IMR-90 (cell line): ENCODE measurements at places on chromosomes 6 and 20. TPM values are rescaled to one million over a fixed set of nuclear protein-coding genes. Genes with fewer than 3 reads are reported as not detected.

RIMS4 gene
- not detected in 2 replicates for total RNA-seq

HLA-DMA gene
- total RNA-seq = 1.7 and 2.3 TPM in 2 replicates

TBXT gene
- not detected in 2 replicates for total RNA-seq

TFAP2A gene
- total RNA-seq = 0.72 and 1.1 TPM in 2 replicates

MLIP gene
- not detected in 2 replicates for total RNA-seq

CDH4 gene
- total RNA-seq = 1.6 and 2.2 TPM in 2 replicates

GOPC gene
- total RNA-seq = 23.8 and 50.3 TPM in 2 replicates

KCNG1 gene
- total RNA-seq = 23.6 and 23.7 TPM in 2 replicates

CLPSL2 gene
- total RNA-seq = not detected in 2 replicates

CHMP4B gene
- total RNA-seq = 30.3 and 40.5 TPM in 2 replicates

CRISP3 gene
- not detected in 2 replicates for total RNA-seq

TOX2 gene
- total RNA-seq = 1.1 and 1.3 TPM in 2 replicates

CST1 gene
- total RNA-seq = not detected in 2 replicates

VSX1 gene
- not detected in 2 replicates for total RNA-seq

HLA-DMB gene
- total RNA-seq = 0.18 and 0.28 TPM in 2 replicates

VSTM2L gene
- total RNA-seq = under 0.01 and 0.18 TPM in 2 replicates

CAPN11 gene
- not detected in 2 replicates for total RNA-seq

MCHR2 gene
- total RNA-seq = not detected in 2 replicates

TAB2 gene
- total RNA-seq = 20.8 and 21.4 TPM in 2 replicates

NOL4L gene
- 4.7 and 5.6 TPM in 2 replicates for total RNA-seq

GPSM3 gene
- 3.0 and 3.9 TPM in 2 replicates for total RNA-seq

MYH7B gene
- total RNA-seq = not detected in 2 replicates

RRAGD gene
- not detected in 2 replicates for total RNA-seq

SYCP2 gene
- total RNA-seq = 0.18 and 0.56 TPM in 2 replicates

XKR7 gene
- total RNA-seq = not detected in 2 replicates

PLN gene
- total RNA-seq = under 0.01 TPM in 2 replicates

ID4 gene
- 3.0 and 11.1 TPM in 2 replicates for total RNA-seq

PAK5 gene
- not detected in 2 replicates for total RNA-seq

SMOC2 gene
- not detected in 2 replicates for total RNA-seq

GPRC6A gene
- not detected in 2 replicates for total RNA-seq

GTPBP2 gene
- 34.2 and 38.4 TPM in 2 replicates for total RNA-seq

TLDC2 gene
- under 0.01 and 0.18 TPM in 2 replicates for total RNA-seq

ECT2L gene
- total RNA-seq = not detected in 2 replicates

BHLHE23 gene
- not detected in 2 replicates for total RNA-seq

KCNB1 gene
- not detected in 2 replicates for total RNA-seq

ZC3H12D gene
- under 0.01 TPM in 1 of 2 replicates, not detected in the other for total RNA-seq

KCNK16 gene
- total RNA-seq = not detected in 2 replicates

MDFI gene
- 0.18 and 0.28 TPM in 2 replicates for total RNA-seq

OR12D3 gene
- total RNA-seq = not detected in 2 replicates
